GM12864 (cell line): ENCODE measurements at places on chromosomes 7 and 10.

DNA sequence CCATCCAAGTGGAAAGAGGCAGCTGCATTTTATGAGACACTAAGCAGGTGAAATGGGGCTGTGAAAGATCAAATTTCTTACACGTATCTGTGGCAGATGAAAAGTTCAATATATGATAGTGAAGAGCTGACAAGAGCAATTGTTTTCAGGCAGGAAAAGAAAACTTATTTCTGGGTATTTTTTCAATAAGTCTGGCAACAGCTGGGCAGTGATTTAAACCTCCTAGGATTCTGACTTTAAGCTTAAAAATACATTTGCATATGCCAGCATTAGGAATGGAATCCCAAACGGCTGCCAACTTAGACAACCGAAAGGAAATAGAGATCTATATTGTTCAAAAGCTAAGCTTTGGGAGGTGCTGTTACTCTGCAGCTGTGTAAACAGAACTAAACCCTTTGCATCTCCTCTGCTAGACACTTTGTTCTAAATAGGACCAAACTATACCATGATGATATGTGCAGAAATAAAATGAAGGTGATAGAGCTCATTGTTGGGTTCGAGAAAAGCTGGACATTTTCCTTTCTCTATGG is 26.1 kb downstream of the DYNC1I1 start:
- no peak for DNase-seq

GRCh38 chr7:22858640-22859561 is 36.3 kb upstream of the TOMM7 start:
- no peak for DNase-seq

GRCh38 chr10:85851325-85851724 is 515.3 kb downstream of the GRID1 start:
- DNase-seq: no peak

GRCh38 chr7:142607351-142607750 is 141.9 kb upstream of the PRSS1 start:
- no peak for DNase-seq

DNA sequence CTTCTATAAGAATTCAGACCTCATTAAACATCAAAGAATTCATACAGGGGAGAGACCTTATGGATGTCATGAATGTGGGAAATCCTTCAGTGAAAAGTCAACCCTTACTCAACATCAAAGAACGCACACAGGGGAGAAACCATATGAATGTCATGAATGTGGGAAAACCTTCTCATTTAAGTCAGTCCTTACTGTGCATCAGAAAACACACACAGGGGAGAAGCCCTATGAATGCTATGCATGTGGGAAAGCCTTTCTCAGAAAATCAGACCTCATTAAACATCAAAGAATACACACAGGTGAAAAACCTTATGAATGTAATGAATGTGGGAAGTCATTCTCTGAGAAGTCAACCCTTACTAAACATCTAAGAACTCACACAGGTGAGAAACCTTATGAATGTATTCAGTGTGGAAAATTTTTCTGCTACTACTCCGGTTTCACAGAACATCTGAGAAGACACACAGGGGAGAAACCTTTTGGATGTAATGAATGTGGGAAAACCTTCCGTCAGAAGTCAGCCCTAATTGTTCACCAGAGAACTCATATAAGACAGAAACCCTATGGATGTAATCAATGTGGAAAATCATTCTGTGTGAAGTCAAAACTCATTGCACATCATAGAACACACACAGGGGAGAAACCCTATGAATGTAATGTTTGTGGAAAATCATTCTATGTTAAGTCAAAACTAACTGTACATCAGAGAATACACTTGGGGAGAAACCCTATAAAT is 24.1 kb downstream of the ZNF37A start:
- DNase-seq: no peak

- DNase-seq: no peak
These were observed 79.8 kb downstream of the CLEC2L start for GRCh38 chr7:139603282-139603681.

DNA sequence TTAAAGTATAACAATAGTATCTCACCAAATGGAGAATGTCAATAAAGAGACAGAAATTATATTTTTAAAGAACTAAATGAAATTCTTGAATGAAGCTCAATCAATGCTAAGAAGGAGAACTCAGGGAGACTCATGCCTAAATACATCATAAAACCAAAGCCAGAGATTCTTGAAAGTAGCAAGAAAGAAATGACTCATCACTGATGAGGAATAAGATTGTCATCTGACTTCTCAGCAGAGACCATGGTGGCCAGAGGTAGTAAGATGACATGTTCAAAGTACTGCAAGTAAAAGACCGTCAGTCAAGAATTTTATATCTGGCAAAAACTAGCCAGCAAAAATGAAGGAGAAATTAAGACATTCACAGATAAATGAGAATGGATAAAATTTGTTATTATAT is 399.0 kb downstream of the GRID1 start:
- no peak for DNase-seq

DNA sequence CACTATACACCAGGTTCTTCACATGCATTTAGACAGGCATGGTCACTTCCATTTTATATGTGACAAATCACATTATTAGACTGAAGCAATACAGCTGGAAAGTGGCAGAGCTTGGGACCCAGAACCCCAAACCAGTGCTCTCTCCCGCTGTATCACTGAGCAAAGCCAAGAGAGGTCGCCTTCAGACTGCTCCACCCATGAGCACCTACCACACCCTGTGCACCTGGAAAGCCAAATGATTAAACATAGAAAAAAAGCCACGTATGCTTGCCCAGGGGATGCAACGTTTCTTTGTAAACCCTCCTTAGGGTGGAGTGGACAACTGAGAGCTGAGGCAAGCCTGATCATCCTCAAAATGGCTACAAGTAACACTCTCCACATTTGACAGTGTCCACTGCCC is 72.5 kb downstream of the CCDC6 start:
- no peak for DNase-seq

DNA sequence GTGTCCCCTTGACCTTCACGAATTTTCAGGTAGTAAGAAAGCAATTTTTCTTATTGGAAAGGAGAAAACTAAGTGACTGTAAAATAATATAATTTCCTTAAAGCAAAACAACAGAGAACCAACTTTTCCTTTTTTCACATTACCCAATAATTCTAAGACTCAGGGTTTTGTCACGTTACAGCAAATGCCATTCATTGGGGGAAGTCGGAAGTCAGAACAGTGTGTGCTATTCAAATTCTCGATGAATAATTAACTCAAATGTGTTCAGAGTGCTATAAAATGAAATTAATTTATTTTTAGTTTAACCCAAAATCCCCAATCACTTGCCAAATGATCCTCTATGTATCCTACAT is 40.0 kb downstream of the DIP2C start:
- DNase-seq: no peak

- DNase-seq: no peak
These were observed 359.4 kb downstream of the GRID1 start for GRCh38 chr10:86007171-86007570.

DNA sequence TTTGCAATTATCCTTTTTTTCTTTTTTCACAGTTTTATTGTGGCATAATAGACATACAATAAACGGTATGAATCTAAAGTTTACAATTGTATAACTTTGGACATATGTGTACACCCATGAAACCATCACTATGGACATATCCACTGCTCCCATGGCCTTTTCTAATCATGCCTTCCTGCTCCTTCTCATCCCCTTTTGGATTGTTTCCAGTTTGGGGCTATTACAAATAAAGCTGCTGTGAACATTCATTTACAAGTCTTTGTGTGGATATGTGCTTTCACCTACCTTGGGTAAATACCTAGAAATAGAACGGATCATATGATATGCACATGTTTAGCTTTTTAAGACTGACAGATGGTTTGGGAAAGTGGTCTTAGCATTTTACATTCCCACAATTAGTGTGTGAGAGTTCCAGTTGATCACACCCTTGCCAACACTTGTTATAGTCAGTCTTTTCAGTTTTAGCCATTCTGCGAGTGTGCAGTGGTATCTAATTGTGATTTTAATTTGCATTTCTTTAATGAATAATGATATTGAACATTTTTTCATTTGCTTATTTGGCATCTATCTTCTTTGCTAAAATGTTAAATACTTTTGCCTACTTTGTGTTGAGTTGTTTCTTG is 120.9 kb upstream of the KAT6B start:
- DNase-seq: no peak

DNA sequence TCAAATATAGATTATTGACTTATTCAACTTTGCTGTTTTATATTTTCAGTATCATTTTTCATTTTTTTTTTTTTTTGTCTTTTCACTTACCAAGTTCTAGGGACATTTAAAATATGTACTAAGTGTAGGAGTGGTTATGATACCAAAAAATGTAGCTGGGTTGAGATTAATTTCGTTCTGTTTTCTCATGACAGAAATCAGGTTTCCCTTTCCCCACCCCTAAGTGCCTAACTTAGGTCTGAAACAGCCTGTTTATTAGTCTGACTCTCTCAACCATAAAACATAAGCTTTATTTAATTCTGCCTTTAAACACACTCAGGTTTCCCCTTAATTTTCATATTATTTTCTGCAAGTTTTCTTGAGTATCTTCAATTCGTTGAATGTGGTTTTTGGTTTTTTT is 22.1 kb downstream of the TMEM106B start:
- DNase-seq: no peak

GRCh38 chr7:24227603-24228359 is 56.2 kb upstream of the NPY start:
- no peak for DNase-seq

DNA sequence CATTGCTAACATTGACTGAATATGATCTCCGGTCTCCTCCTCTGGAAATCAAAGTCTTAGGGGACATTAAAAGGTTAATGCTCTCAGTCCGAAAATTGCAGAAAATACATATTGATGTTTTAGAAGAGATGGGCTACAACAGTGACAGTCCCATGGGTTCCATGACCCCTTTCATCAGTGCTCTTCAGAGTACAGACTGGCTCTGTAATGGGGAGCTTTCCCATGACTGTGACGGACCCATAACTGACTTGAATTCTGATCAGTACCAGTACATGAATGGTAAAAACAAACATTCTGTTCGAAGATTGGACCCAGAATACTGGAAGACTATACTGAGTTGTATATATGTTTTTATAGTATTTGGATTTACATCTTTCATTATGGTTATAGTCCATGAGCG is 39.2 kb downstream of the SAMD8 start:
- DNase-seq: no peak

- no peak for DNase-seq
These were observed 97.3 kb upstream of the COL1A2 start for GRCh38 chr7:94297397-94297838.

GRCh38 chr10:84201244-84201606 is 6.9 kb downstream of the CDHR1 start:
- DNase-seq: no peak

DNA sequence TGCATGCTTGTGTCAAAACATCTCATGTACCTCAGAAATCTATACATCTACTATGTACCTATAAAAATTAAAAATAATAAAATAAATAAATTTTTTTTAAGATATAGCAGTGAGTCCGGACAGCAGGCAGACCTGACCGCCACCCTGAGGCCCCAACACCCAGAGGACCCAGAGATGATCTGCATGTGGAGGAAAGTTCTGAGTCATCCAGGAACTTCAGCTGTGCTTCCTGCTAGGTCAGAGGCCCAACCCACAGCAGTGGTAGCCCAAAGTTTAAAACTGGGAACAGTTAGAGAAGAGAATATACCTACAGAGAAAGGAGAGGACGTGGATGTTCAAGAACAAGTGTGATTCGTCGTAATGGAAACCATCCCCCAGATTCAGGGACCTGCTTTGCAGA is 683.7 kb upstream of the NRP1 start:
- no peak for DNase-seq

GRCh38 chr10:48322017-48322416 is 15.5 kb downstream of the MAPK8 start:
- DNase-seq: no peak

- no peak for DNase-seq
These were observed 4.9 kb upstream of the ADIRF start for GRCh38 chr10:86963341-86963919.

- no peak for DNase-seq
These were observed at the start of gene LOXL4 for GRCh38 chr10:98267894-98268693. Gene LOXL4 (minus strand): TSS chr10:98268194. CDS start chr10:98263019, 5,175 bp downstream.

DNA sequence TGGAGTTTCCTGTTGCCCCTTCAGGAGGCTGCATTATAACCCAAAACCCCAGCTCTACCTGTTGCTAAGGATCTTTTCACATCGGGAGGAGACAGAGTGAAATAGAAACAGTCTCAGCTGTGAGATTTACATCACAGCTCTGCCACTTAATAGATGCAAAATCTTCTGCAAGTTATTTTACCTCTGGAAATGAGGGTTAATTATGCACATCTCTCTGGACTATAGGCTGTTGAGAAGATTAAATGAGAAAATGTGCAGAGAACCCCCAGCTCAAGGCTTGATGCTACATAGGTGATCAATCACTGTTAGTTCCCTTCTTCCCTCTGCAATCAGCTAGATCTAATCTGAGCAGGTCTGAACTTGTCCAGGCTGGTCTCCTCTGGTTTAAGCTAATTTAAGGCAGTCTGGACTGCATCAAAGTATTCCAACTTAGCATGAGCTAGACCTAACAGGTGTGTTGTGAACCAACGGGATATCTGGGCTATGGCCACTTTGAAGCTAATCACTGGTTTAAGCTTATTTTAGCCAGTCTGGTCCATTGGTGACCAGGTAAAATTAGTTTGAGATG is 8.9 kb upstream of the LRRC18 start:
- no peak for DNase-seq

DNA sequence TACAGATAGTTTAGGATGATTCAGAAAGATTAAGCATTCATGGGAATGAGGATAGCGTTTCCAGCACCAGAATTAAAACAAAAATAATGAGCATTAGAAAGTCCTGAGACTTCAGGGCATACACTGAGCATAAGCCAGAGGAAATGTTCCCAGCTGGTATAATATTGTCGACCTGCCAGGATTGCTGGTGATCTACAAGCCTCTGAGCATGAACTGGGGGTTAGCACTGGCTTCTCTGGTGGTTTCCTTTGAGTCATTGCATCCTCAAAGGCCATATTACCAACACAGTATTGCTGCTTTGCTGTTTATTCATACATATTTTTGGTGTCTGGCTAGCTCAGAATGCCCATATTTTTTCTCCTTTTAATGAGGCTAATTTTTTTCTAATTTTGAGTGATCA is 10.7 kb upstream of the ATRNL1 start:
- DNase-seq: no peak

DNA sequence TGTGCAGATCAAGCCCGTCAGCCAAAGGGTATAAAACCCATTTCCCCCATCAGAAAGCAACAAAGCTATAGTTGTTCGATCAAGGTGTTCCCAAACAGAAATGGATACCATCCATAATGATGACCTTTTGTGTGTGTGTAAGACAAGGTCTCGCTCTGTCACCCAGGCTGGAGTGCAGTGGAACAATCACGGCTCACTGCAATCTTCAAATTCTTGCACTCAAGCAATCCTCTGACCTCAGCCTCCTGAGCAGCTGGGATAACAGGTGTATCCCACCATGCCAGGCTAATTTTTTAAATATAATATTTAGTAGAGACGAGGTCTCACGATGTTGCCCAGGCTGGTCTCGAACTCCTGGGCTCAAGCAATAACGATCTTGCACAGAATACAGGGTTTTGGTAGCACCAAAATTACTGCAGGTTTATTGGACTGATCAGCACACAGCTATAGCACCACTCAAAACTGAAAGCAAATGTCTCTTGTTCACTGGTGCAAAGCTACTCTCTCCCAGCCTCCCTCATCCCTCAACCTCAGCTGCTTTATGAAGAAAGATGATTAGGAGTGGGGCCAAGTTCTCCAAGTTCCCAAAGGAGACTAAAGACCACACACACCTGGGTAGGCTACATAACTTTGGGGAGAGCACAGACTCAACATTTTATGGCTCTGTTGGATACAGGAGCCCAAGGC is 80.5 kb downstream of the ABI1 start:
- no peak for DNase-seq

- DNase-seq: no peak
These were observed 90.6 kb downstream of the CARD11 start for GRCh38 chr7:2953099-2953498.

GRCh38 chr7:51299391-51300133 is 17.0 kb downstream of the COBL start:
- no peak for DNase-seq
